Hepatocyte (in vitro differentiated cells): ENCODE measurements at places on chromosomes 4 and X. TPM values are rescaled to one million over a fixed set of nuclear protein-coding genes. Genes with fewer than 3 reads are reported as not detected.

The AMTN gene
- not detected in 2 replicates for total RNA-seq

The TMEM185A gene
- total RNA-seq = 40.9 and 45.7 TPM in 2 replicates

The CT45A5 gene
- total RNA-seq = not detected in 2 replicates

The ZFP42 gene
- 4.5 and 7.1 TPM in 2 replicates for total RNA-seq

The MSANTD1 gene
- total RNA-seq = 0.08 and 0.57 TPM in 2 replicates

The MYOZ2 gene
- 0.10 and 0.16 TPM in 2 replicates for total RNA-seq

The PSAPL1 gene
- 4.3 and 5.8 TPM in 2 replicates for total RNA-seq

The NUDT11 gene
- total RNA-seq = 8.3 and 10.7 TPM in 2 replicates

The UGT2B10 gene
- total RNA-seq = 21.6 and 31.0 TPM in 2 replicates

The ADGRL3 gene
- 21.2 and 22.7 TPM in 2 replicates for total RNA-seq

The NXF3 gene
- total RNA-seq = not detected in 2 replicates

The FAM184B gene
- not detected in 2 replicates for total RNA-seq

DNA sequence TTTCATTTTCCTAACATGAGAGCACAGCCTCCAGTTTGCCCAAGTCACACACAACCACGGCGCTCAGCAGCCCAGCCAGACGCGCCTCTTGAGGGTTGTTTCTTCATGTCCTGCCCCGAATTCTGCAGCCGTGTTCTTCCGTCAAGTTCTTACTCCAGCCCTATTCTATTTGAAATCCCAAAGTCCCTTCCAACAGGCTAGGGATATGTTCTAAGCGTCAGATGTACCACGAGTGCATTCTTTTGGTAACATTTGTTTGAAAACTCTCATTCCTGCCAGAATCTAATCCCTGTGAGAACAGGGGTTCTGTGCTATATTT lies 23.1 kb downstream of the ACSL1 start:
- no peaks in the 10 kb centered on the region for H3K36me3 ChIP-seq
- DNase-seq = no peak
- H3K27ac ChIP-seq = peak overlapping the region; percentile 36
- no peak overlapping the region for H3K4me3 ChIP-seq
- peaks cover 36% of the 10 kb centered on the region for H3K4me1 ChIP-seq

GRCh38 chrX:150155436-150156035 lies 207.6 kb upstream of the MAMLD1 start:
- H3K27me3 ChIP-seq = no peaks in the 10 kb centered on the region
- H3K27ac ChIP-seq = no peak overlapping the region
- H3K36me3 ChIP-seq = no peaks in the 10 kb centered on the region
- H3K4me3 ChIP-seq = no peak overlapping the region
- peak; percentile 60 for DNase-seq
- no peaks in the 10 kb centered on the region for H3K4me1 ChIP-seq

DNA sequence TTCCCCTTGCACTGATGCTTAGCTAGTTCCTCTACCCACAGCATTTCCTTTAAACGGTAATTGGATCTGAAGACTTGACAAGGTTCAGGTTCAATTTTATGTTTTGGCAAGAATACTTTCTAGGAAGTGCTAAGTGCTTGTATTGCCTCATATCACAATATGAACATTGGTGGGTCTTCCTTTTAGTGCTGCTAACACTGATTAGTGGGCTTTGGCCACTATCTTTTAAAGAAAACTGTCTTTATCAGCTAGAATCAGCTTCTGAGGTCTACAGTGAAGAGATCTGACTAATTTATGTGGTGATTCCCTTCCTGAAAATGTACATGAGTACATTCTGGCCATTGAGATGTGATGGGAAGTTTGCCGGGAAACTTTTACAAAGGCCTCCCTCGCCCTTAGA lies 316.7 kb upstream of the KLF3 start:
- no peak overlapping the region for H3K27ac ChIP-seq
- no peaks in the 10 kb centered on the region for H3K36me3 ChIP-seq
- no peaks in the 10 kb centered on the region for H3K27me3 ChIP-seq
- no peak overlapping the region for H3K4me3 ChIP-seq
- no peak for DNase-seq

GRCh38 chr4:140720387-140721304 lies 35.5 kb downstream of the TBC1D9 start:
- H3K27ac ChIP-seq = peak overlapping the region; percentile 11
- peaks cover 19% of the 10 kb centered on the region for H3K4me1 ChIP-seq
- no peak overlapping the region for H3K4me3 ChIP-seq
- DNase-seq = no peak
- H3K27me3 ChIP-seq = no peaks in the 10 kb centered on the region

DNA sequence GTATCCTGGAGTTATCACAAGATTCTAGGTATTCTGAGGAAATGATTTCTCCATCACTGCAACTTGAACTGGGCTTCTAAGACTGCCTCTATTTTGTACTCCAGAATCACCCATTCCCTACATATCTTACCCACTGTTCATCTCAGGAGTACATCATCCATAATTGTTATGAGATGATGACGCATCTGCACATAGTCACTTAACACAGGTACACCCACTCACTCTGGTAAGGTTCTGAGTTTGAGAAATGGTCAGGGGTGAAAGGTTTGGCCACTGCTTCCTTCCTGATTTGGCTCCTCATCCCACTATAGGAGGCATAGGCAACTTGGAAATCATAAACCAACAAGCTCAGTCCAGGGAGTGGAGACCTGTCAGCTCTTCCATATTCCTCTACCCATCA lies 143.9 kb downstream of the GLRA2 start:
- H3K4me3 ChIP-seq = no peak overlapping the region
- no peaks in the 10 kb centered on the region for H3K4me1 ChIP-seq
- DNase-seq = no peak
- H3K36me3 ChIP-seq = no peaks in the 10 kb centered on the region

GRCh38 chrX:69374569-69374968 lies 129.6 kb upstream of the NALF2 start:
- no peak overlapping the region for H3K27ac ChIP-seq
- no peak for DNase-seq
- no peaks in the 10 kb centered on the region for H3K4me1 ChIP-seq

GRCh38 chrX:19564606-19565005 lies 49.3 kb upstream of the MAP3K15 start:
- no peak overlapping the region for H3K4me3 ChIP-seq
- DNase-seq = no peak
- H3K4me1 ChIP-seq = no peaks in the 10 kb centered on the region

GRCh38 chr4:142535009-142535408 lies 311.1 kb downstream of the INPP4B start:
- H3K4me1 ChIP-seq = no peaks in the 10 kb centered on the region
- no peak for DNase-seq
- H3K27ac ChIP-seq = no peak overlapping the region
- H3K36me3 ChIP-seq = no peaks in the 10 kb centered on the region

GRCh38 chr4:25797136-25797535 lies 65.7 kb downstream of the SEL1L3 start:
- no peaks in the 10 kb centered on the region for H3K4me1 ChIP-seq
- H3K36me3 ChIP-seq = no peaks in the 10 kb centered on the region
- no peak overlapping the region for H3K4me3 ChIP-seq
- DNase-seq = no peak
- H3K27me3 ChIP-seq = no peaks in the 10 kb centered on the region

GRCh38 chr4:95533254-95533653 lies 15.5 kb downstream of the UNC5C start:
- peaks cover 3% of the 10 kb centered on the region for H3K4me1 ChIP-seq
- no peaks in the 10 kb centered on the region for H3K27me3 ChIP-seq
- H3K4me3 ChIP-seq = no peak overlapping the region

DNA sequence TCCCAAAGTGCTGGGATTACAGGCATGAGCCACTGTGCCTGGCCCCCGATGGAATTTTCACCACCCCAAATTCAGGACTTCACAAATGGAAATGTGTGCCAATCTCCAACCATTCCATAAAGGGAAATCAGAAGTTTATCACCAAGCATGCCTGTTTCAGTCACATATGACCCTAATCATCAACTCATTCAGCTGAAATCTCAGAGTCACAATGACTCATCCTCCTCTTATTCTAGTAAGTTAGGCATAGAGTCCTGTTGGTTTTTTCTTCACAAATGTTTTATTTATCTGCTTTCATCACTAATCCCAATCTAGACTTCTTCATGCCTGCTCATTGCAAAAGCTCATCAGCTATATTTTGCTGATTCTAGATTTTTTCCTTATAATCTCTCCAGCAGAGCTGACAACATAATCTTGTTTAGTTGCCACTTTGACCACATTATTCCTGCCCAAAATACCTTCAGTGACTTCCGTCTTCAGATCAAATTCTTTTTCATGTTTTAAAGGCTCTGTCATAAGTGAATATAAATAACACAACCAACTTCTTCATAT lies 83.3 kb downstream of the SLC7A11 start:
- H3K27ac ChIP-seq = no peak overlapping the region
- no peak for DNase-seq

GRCh38 chrX:80602036-80602860 lies 182.0 kb downstream of the TENT5D start:
- no peak for DNase-seq
- no peaks in the 10 kb centered on the region for H3K36me3 ChIP-seq
- no peaks in the 10 kb centered on the region for H3K27me3 ChIP-seq

GRCh38 chrX:23292354-23292987 lies 42.2 kb upstream of the PTCHD1 start:
- no peaks in the 10 kb centered on the region for H3K4me1 ChIP-seq
- no peaks in the 10 kb centered on the region for H3K36me3 ChIP-seq
- DNase-seq = no peak
- H3K4me3 ChIP-seq = no peak overlapping the region

GRCh38 chr4:17583941-17584340 lies 6.9 kb downstream of the LAP3 start:
- H3K27me3 ChIP-seq = no peaks in the 10 kb centered on the region
- DNase-seq = no peak
- H3K27ac ChIP-seq = no peak overlapping the region
- H3K4me3 ChIP-seq = no peak overlapping the region
- H3K36me3 ChIP-seq = no peaks in the 10 kb centered on the region

GRCh38 chr4:40875507-40876150 lies 125.9 kb downstream of the NSUN7 start:
- peak overlapping the region; percentile 21 for H3K27ac ChIP-seq
- DNase-seq = no peak
- peaks cover 10% of the 10 kb centered on the region for H3K4me1 ChIP-seq

DNA sequence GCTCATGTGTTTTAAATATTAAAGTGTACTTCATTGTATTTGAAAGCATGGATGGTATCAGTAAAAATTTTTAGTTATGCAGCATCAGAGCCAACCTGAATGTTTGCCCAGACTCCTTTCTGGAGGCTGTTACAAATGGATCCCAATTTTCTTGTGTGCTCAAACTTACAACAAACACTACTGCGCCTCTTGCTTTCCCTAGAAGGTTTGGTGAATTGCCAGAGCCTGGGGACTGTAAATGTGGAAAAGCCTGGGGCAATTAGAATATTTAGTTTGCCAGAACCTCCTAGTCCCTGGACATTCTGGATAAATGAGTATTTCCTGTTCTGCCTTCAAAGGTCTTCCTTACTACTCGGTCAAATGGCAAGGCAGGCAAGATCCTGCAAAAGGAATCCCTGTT lies 4.8 kb downstream of the CAPN6 start:
- H3K27ac ChIP-seq = no peak overlapping the region
- no peak overlapping the region for H3K4me3 ChIP-seq
- H3K27me3 ChIP-seq = no peaks in the 10 kb centered on the region

DNA sequence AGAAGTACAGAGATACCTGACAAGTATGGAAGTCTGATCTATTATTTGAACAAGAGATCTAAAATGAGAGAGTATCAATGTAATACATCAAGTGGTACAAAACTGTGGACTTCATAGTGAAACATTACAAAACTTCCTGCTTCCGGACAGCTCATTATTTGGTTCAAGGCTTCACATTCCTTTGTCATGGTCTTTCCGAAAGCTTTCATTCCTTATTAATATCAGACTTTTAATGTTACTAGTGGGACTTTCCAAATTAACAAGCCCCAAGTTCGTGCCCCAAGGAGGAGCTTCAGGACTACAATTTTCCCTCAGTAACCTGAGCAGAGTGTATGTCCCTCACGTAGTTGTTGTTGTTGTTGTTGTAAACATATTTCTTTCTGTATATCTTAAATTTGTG lies 1.2 kb downstream of the CHIC2 start:
- H3K27ac ChIP-seq = peak overlapping the region; percentile 98
- no peak for DNase-seq
- peak overlapping the region; percentile 97 for H3K4me3 ChIP-seq
- no peaks in the 10 kb centered on the region for H3K27me3 ChIP-seq

DNA sequence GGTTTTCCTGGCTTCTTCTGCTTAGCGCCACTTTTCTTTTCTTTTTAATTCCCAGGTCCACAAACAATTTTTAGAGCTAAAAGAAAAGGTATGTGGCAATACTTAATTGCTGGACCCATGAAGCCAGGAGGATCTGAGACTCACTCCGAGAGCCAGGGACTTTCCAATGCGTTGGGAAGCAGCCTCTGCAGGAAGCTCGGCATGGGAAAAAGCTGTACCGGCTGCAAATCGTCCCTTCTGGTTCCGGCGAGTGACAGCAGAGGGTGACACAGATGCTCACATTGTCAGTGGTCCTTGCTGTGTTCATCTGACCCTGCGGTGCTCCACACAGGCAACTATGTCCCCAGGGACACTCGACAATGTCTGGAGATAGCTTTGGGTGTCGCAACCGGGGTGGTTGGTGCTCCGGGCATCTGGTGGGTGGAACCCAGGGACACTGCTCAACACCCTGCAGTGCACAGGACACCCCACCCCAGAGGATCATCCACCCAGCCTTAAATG lies 164.0 kb downstream of the PRKX start:
- DNase-seq = peak; percentile 13
- no peaks in the 10 kb centered on the region for H3K36me3 ChIP-seq
- no peaks in the 10 kb centered on the region for H3K27me3 ChIP-seq

DNA sequence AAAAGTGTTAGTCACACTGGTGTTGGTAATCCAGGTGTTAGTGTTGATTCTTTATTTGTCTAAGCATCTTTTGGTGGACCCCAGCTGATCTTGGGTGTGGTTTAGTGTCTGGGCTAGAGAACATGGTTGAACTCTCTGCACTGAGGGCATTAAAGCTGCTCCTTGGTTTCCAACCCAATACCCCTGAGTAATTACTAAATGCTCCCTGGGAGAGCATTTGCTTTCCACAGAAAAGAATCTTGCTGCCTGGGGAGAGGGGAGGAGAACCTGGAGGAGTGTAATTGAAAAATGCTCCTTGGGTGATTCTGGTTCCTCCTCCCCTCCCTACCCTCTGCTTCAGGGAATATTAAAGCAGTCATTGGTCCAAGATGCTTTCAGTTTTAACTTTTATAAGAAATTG lies 3.1 kb downstream of the GUCY1B1 start:
- H3K36me3 ChIP-seq = no peaks in the 10 kb centered on the region
- no peaks in the 10 kb centered on the region for H3K4me1 ChIP-seq
- H3K27ac ChIP-seq = peak overlapping the region; percentile 44
- no peak overlapping the region for H3K4me3 ChIP-seq

- H3K36me3 ChIP-seq = no peaks in the 10 kb centered on the region
- H3K27ac ChIP-seq = no peak overlapping the region
- H3K4me3 ChIP-seq = no peak overlapping the region
- no peaks in the 10 kb centered on the region for H3K4me1 ChIP-seq
These were observed 855.1 kb downstream of the GLUD2 start for GRCh38 chrX:121902463-121902862.

- H3K4me3 ChIP-seq = no peak overlapping the region
- H3K27ac ChIP-seq = no peak overlapping the region
- no peaks in the 10 kb centered on the region for H3K36me3 ChIP-seq
These were observed 37.9 kb upstream of the SORBS2 start for GRCh38 chr4:185849664-185850550.

DNA sequence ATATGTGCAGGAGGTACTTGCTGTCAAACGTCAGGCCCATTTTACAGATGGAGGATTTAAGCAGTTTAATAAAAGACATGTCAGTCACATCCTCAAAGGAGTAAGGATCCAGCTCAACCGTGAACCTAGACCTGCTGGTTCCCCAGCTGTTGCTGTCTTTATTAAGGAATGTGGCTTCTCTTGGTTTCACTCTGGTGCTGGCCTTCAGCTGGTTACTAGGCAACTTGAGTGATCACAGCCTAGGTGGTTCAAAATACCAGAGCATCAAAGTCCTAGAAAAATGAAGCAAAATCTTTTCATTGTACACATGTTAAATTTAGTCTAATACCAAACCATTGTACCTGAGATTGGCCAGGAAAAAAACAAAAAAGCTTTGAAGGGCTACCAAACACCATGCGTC lies 32.7 kb upstream of the GLRA2 start:
- no peaks in the 10 kb centered on the region for H3K27me3 ChIP-seq
- no peaks in the 10 kb centered on the region for H3K4me1 ChIP-seq
- no peak for DNase-seq
